ENCODE measurements at places on chromosomes 3 and 15.

GRCh38 chr3:4824926-4825325 is 154.3 kb upstream of the BHLHE40 start:
- no peak for DNase-seq

GRCh38 chr15:99671926-99672635 is 61.2 kb downstream of the LYSMD4 start:
- DNase-seq: no peak

- no peak for DNase-seq
Measured at GRCh38 chr3:113247068-113247467, 35.7 kb downstream of the BOC start.

GRCh38 chr15:92907229-92907628 is 7.1 kb downstream of the CHD2 start:
- no peak for DNase-seq

- DNase-seq: no peak
Measured at GRCh38 chr3:39346785-39347585, 17.5 kb downstream of the CCR8 start.

DNA sequence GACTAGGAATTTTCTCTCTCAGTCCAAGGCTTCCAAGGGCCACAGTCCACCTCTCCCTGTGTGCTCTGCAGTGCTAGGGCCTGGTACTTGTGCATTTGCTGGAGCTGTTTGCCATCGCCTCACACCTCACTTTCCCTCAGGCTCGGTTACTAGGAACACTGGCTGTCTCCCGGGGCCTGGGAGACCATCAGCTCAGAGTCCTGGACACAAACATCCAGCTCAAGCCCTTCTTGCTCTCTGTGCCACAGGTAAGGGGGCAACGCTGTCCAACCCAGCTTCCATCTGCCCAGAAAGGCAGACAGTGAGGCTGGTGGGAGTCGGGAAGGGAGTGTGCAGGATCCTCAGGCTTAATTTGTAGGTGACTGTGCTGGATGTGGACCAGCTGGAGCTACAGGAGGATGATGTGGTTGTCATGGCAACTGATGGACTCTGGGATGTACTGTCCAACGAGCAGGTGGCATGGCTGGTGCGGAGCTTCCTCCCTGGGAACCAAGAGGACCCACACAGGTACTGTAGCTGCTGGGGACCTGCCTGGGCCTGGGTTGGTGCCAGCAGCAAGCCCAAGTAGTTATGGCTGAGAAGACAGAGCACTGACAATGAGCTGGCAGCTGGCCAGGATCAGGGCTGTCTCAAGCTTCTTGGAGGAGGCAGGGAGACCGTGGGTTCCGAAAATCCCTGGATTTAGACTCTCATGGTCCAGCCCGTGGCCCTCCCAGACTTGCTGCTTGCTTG is 3.4 kb downstream of the PPM1M start:
- DNase-seq: no peak

- DNase-seq: no peak
Measured at GRCh38 chr3:1661839-1662238, 436.8 kb upstream of the CNTN4 start.

DNA sequence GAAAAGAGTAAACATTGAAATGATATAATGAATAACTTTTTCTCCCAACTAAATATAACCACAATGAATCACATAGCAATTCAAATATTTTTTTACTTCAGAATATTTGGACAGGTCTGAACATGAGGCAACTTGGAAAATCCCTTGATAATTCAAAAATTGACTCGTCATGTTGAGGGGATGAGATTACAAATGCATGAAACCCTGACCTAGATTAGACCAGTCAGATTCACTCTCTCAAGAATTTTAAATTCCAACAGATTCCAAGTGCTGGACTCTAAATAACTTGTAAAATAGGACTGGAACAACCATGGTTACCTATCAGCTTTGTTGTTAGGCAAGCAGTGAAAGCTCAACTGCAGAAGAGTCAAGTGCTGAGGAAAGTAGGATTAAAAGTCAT is 317.5 kb downstream of the GBE1 start:
- DNase-seq: no peak

DNA sequence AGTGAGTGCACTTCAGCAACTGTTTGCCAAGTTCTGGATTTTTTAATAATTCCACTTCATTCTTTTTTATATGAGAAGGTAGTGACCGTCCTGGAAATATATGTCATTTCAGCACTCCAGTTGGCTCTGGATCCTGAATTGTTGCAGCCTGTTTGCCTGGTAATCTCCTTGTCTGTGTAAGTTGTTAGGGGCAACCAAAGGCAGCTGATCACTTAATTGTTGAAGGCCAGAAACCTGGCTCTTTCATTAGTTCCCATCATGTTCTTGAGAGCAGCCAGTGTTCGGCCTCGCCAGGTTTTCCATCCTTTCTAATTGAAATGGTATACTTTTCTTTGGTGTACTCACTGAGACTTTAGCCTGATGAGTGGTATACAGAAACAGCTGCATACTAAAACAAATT is 168.6 kb downstream of the SOX2 start:
- no peak for DNase-seq

- no peak for DNase-seq
Measured at GRCh38 chr15:79065361-79065705, 25.2 kb downstream of the RASGRF1 start.

DNA sequence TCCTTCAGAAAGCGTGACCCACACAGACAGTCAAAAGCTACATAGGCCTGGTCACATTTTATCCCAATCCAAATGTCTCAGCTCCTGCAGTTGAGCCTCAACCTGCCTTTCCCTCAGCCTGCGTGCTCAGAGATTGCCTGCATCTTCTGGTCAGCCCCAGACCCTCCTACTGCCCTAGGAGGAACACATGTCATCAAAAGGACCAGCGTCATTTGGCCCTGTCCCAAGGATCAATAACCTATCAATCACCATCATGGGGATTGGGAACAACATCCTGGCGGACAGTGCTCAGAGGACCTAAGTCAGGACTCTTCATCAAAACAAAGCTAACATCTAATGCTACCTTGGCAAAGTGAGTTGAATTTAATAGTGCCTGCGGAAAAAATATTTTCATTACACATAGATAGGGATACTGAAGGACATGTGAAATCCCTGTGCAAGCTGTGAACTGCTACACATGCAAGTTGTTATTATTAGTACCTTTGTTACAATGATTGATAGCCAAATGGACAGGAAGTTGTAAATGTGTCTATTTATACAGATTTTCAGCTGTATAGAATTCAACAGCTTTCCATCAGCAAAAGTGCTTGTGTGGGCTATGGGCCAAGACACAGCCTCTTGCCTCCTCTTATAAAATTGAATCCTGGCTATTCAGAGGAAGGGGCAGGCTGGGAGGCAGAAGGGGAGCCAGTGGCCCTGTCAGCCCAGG is 47.7 kb downstream of the UMPS start:
- DNase-seq: no peak
